ENCODE measurements at places on chromosomes 4 and X. TPM values are rescaled to one million over a fixed set of nuclear protein-coding genes. Genes with fewer than 3 reads are reported as not detected.

Gene MAGEA9B
- not detected for total RNA-seq

Gene MOB1B
- 9.1 TPM for total RNA-seq

Gene CFAP99
- total RNA-seq, result not detected

Gene LDB2
- total RNA-seq, result 7.4 TPM

Gene FABP2
- 5.5 TPM for total RNA-seq

DNA sequence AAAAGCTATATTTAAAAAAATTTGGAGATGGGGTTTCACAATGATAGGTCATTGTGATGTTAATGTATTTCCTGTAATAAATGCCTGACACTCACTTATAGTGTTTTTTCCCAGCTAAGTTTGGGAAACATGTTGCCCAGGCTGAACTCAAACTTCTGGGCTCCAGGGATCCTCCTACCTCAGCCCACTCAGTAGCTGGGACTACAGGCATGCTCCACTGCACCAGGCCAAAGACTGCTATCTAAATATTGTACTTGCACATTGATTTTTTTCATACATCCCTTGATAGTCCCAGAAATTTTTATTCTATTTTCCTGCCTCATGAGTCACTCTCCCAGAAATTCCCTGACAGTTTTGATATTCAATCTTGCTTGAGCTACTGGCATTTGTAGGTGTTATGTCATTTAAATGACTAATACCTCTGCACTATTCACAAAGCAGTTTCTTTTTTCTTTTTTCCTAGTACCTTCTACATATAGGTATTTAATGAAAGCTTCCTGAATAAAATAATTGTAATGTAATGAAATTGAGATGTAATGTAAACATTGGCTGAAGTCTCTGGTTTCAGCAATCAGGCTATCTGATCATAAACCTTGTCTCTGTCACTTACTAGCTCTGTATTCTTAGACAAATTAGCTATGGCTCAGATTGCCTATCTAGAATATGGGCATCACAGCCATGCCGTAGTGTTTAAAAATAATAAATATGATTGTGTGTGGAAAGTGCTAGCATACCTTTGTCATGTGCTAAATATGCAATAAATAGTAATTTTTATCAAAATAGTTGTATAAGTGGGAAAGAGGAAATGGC is 1973.0 kb upstream of the AGA start:
- no peaks in the 10 kb centered on the region for H3K4me1 ChIP-seq
- no peak overlapping the region for H3K4me3 ChIP-seq
- DNase-seq, result no peak
- H3K36me3 ChIP-seq, result no peaks in the 10 kb centered on the region

DNA sequence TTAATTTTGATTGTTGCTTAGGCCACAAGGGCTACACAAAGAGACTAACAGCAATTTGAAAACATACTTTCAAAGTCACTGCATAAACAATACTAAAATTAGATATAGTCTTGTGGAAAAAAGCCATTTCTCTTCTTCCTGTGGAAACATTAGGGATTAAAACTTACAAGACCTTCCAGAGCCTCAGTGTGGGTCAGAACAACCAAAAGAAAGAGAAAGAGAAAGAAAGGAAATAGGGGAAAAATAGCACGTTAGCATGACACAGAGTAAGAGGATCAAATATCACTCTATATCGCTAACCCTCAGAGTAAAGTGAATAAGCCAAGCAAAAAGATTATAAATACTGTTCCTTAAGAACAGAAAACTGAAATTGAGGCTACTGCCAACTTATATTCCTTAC is 127.8 kb upstream of the DIAPH2 start:
- H3K36me3 ChIP-seq, result no peaks in the 10 kb centered on the region
- DNase-seq, result no peak
- H3K27me3 ChIP-seq, result no peaks in the 10 kb centered on the region
- H3K4me3 ChIP-seq, result no peak overlapping the region

- no peak overlapping the region for H3K27ac ChIP-seq
- H3K36me3 ChIP-seq, result no peaks in the 10 kb centered on the region
- H3K4me3 ChIP-seq, result no peak overlapping the region
- H3K4me1 ChIP-seq, result peaks cover 7% of the 10 kb centered on the region
- no peak for DNase-seq
Measured at GRCh38 chr4:120870279-120870673, 52.2 kb downstream of the PRDM5 start.

DNA sequence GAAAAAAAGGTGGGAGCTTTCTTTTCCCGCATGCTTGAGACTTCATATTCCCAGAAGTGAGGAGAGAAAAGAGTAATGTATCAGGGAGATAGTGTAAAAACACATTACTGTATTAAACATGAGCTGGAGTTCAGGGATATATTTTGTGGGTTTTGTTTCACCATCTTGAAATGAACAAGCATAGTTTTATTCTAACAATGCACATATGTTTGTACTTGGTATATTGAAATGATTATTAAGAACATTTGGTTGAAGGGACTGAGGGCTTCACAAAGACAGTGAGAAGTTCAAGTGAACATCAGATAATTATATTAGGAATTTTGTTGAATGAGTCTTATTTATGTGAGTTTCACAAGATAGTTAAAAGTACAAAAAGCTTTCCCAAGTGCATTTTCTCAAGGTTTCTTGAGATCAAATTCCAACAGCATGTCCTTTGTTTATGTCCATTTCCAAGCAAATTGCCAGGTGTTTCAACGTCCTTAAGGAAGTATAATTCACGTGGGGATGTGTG is 368.8 kb downstream of the ANKRD50 start:
- H3K27me3 ChIP-seq, result no peaks in the 10 kb centered on the region
- H3K4me1 ChIP-seq, result no peaks in the 10 kb centered on the region
- H3K27ac ChIP-seq, result no peak overlapping the region
- H3K36me3 ChIP-seq, result no peaks in the 10 kb centered on the region

DNA sequence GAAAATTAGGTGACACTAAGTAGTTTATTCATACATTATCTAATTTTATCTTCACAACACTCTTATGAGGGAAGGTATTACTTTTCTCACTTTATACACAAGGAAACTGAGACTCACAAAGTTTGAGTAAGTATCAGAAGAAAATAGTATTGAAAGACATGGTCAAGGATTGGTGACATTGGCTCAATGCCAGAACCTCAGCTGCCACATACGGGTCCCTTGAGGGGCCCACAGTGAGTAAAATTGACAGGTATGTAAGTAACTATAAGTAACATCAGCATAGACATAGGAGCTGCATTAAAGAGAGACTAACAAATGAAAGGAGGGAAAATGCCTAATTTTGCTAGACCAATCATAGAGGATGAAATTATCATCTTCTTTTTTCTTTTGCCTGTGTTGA is 134.1 kb downstream of the COX18 start:
- H3K4me1 ChIP-seq, result no peaks in the 10 kb centered on the region
- no peak for DNase-seq
- H3K36me3 ChIP-seq, result no peaks in the 10 kb centered on the region

GRCh38 chr4:3847211-3847940 is 81.2 kb downstream of the ADRA2C start:
- DNase-seq, result no peak
- H3K27me3 ChIP-seq, result no peaks in the 10 kb centered on the region

DNA sequence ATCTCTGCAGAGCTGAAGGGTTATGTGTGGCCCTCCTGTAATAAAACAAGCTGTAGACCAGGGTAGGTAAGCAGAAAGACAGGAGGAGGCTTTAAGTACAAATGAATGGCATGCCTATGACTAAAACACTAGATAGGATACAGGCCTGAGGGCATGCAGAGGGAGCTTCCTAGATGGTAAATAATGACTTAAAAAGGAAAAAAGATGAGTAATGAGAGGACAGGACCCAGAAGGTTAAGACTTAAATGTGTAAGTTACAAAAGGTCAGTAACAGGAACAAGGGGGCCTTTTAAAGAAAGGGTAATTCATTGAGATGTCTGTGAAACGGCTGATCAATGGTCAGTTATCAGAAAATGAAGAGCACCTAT is 194.8 kb downstream of the SOWAHB start:
- no peak overlapping the region for H3K27ac ChIP-seq
- H3K27me3 ChIP-seq, result no peaks in the 10 kb centered on the region
- H3K4me1 ChIP-seq, result peaks cover 11% of the 10 kb centered on the region
- H3K36me3 ChIP-seq, result no peaks in the 10 kb centered on the region

- DNase-seq, result no peak
- H3K27ac ChIP-seq, result no peak overlapping the region
- no peak overlapping the region for H3K4me3 ChIP-seq
Measured at GRCh38 chr4:169015186-169015623, 5.2 kb upstream of the CBR4 start.

All from cardiac muscle cell (in vitro differentiated cells and primary cell).